ENCODE measurements at places on chromosomes 1 and 21. TPM values are rescaled to one million over a fixed set of nuclear protein-coding genes. Genes with fewer than 3 reads are reported as not detected.

GRCh38 chr1:80054129-80054528 is 1047.6 kb upstream of the ADGRL4 start:
- H3K4me1 ChIP-seq: no peaks in the 10 kb centered on the region
- DNase-seq: no peak
- H3K27ac ChIP-seq: no peak overlapping the region
- H3K36me3 ChIP-seq: no peaks in the 10 kb centered on the region
- H3K27me3 ChIP-seq: no peaks in the 10 kb centered on the region

GRCh38 chr1:211478801-211479578 is 13.0 kb downstream of the RD3 start:
- no peak for DNase-seq
- no peaks in the 10 kb centered on the region for H3K36me3 ChIP-seq
- H3K27ac ChIP-seq: no peak overlapping the region
- no peak overlapping the region for H3K4me3 ChIP-seq

GRCh38 chr1:245788269-245788668 is 633.5 kb downstream of the KIF26B start:
- H3K4me1 ChIP-seq: no peaks in the 10 kb centered on the region
- no peak for DNase-seq
- H3K27ac ChIP-seq: no peak overlapping the region
- no peaks in the 10 kb centered on the region for H3K27me3 ChIP-seq
- no peaks in the 10 kb centered on the region for H3K36me3 ChIP-seq
- H3K4me3 ChIP-seq: no peak overlapping the region

GRCh38 chr1:2349806-2350205 is 41.5 kb downstream of the MORN1 start:
- no peaks in the 10 kb centered on the region for H3K4me1 ChIP-seq
- H3K4me3 ChIP-seq: no peak overlapping the region
- DNase-seq: peak; percentile 20
- H3K27ac ChIP-seq: no peak overlapping the region
- no peaks in the 10 kb centered on the region for H3K36me3 ChIP-seq

GRCh38 chr1:93623875-93624274 is 57.8 kb downstream of the BCAR3 start:
- H3K36me3 ChIP-seq: no peaks in the 10 kb centered on the region
- H3K27me3 ChIP-seq: no peaks in the 10 kb centered on the region
- DNase-seq: no peak
- H3K4me1 ChIP-seq: peaks cover 19% of the 10 kb centered on the region

- no peaks in the 10 kb centered on the region for H3K4me1 ChIP-seq
- H3K36me3 ChIP-seq: no peaks in the 10 kb centered on the region
- DNase-seq: no peak
- no peak overlapping the region for H3K4me3 ChIP-seq
- H3K27ac ChIP-seq: no peak overlapping the region
Measured at GRCh38 chr1:75514270-75514669, 96.6 kb downstream of the SLC44A5 start.

Gene HMGCS2
- 0.32 TPM for total RNA-seq

Gene VAV3
- 11.3 TPM for total RNA-seq

Gene NMNAT2
- 0.62 TPM for total RNA-seq

Gene LDLRAD2
- total RNA-seq: 0.32 TPM

Data from lower lobe of right lung (tissue), 2 donors.